ENCODE measurements at places on chromosomes 6 and 20.

DNA sequence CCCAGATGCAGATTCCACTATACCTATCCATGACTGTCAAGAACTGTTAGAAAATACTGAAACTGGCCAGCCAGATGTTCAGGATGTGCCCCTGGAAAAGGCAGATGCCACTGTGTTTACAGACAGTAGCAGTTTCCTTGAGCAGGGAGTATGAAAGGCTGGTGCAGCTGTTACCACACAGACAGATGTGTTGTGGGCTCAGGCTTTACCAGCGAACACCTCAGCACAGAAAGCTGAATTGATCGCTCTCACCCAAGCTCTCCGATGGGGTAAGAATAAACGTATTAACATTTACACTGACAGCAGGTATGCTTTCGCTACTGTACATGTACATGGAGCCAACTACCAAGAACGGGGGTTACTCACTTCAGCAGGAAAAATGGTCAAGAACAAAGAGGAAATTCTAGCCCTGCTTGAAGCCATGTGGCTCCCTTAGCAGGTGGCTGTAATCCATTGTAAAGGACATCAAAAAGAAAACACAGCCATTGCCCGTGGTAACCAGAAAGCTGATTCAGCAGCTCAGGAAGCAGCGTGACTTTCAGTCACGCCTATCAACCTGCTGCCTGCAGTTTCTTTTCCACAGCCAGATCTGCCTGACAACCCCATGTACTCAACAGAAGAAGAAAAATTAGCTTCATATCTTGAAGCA lies 459.7 kb upstream of the HTR1E start:
- peak; percentile 46 for DNase-seq

DNA sequence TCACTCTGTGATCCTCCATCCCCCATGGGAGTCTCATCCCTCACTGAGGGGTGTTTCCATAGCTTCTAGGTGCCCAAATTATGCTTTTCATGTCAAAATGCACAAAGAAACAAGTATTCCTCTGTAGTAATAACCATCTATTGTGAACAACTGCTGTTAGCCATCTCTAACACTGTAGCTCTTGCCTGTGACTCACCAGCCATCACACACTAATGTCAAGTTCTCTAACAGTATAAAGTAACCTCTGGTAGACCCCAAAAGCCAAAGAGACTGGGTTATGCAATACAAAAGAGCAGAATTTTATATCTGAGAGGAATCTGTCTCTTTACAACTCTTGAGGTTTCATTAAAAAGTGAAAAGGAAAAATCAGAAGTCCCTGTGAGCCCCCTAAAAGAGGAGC lies 25.4 kb upstream of the IYD start:
- DNase-seq = no peak

DNA sequence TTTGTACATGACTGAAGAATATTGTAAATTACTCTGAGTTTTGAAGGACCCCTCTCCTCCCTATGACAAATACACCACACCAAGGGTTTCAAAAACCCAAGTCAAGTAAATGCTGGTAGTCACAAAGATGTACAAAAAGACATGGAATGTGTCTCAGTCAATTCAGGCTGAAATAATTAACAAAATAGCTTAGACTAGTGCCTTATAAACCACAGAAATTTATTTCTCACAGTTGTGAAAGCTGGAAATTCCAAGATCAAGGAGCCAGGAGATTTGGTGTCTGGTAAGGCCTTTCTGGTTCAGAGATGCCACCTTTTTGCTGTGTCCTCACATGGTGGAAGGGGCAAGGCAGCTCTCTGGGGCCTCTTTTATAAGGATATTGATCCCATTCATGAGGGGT lies 202.3 kb upstream of the RIN2 start:
- DNase-seq = no peak

DNA sequence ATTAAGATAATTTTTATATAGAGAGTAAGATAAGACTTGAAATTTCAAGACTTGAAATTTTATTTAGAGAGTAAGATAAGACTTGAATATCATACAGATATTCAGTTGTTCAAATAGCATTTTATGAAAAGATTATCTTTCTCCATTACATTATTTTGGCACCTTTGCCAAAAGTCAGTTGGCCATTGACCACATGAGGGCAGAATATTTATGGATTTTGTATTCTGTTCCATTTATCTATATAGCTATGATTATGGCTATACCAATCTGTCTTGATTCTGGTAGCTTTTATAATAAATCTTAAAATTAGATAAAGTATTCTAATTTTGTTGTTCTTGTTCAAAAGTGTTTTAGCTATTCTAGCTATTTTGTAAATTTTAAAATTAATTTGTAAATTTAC lies 537.9 kb upstream of the GJE1 start:
- DNase-seq = no peak

GRCh38 chr6:148109732-148110131 lies 232.9 kb upstream of the SASH1 start:
- DNase-seq = peak; percentile 27

DNA sequence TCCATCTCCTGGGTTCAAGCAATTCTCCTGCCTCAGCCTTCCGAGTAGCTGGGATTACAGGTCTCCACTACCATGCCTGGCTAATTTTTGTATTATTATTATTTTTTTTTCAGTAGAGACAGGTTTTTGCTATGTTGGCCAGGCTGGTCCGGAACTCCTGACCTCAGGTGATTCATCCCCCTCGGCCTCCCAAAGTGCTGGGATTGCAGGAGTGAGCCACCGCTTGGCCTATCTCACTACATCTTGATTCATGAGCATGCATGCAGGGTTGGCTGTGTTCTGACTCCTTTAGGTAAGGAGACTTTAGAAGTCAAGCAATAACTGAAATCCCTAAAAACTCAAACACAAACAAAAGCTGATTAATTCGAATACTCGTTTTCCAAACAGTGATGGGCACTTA lies 80.9 kb downstream of the GJA1 start:
- no peak for DNase-seq
